Suppressor macrophage treated with lipopolysaccharide for 1 hour (primary cell): ENCODE measurements at places on chromosomes 12 and 14.

DNA sequence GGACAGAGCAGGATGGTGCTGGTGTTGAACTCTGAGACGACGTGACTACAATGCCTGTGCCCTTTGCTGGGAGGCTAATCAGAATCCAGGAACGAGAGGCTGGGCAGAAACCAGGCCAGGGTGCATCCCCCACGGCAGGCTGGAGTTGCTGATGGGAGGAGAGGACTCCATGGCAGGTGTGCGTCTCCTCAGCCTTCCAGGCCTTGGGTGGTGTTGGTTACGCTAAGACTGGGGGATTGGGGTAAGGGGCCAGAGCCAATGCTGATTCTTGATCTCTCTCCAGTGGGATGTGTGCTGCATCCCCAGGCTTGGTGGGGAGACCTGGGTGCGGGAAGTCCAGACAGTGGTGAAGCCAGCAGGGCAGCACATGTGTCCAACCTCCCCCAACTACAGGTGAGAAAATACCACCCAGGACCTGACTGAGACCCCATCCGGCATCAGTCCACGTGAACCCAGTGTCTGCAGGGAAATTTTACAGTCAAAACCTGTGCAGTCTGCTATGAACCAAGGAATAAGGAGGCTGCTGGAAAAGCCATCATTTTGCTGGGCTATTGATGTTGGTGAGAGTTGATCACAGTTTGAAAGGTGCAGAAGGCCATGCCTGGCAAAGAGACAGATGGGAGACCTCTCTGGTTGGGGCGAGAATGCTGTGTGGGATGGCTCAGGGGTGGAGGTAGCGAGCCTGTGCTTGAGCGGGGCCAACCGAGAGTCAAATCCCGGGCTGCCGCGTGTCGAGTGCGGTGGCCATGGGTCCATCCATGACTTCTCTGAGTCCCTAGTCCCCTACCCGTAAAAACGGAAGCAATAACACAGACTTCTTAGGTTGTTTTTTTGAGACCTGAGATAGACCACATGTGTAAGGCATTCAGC lies 89.8 kb downstream of the NTF3 start:
- DNase-seq: no peak

- DNase-seq: no peak
Measured at GRCh38 chr12:43148691-43149090, 403.3 kb downstream of the ADAMTS20 start.

DNA sequence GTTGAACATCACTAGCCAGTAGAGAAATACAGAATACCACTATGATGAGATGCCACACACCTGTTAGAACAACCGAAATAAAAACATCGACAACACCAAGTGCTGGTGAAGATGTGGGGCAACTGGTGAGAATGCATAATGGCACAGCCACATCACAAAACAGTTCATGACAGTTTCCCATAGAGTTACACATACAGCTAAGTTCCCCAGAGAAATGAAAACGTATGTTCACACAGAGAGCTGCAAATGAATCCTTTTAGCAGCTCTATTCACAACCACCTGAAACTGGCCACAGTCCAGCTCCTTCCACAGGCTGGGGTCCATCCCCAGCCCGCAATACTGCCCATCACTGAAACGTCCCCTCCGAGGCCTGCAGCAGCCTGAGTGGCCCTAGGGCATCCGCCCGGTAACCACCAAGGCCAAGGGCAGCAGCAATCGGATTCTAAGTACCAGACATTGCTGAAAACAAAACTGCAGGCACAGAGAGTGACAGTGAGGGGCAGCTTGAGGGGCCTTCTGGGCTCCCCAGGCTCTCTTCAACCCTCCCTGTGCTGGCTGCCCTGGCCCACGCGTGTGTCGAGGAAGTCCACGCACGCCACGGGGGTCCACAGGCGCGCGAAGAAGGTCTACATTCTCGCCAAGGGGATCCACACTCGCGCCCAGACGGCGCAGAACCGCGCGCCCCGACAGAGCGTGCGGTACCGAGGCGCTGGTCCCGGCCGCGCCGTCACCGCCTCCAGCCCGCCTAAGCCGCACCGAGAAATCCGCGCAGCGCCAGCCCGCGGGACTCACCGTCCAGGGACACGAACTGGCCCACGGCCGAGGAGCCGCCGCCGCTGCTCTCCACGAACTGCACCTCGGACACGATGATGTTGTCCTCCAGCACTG lies 903 bp downstream of the BRF1 start:
- no peak for DNase-seq

DNA sequence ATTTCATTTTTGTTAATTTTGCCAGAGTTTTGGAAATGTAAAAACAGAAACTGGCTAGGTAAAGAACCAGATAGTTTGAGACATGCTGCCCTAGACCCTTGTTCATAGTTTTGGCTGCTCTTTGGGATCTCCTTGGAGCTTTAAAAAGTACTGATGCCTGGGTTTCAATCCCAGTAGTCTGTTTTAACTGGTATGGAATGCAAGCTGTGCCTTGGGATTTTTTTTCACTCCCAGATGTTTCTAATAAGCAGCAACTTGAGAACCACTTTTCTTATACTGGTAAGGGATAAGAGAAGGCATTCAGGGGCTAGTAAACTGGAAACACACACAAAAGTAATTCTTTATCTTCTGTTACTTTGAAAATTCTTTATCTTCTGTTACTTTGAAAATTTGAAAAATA lies 18.8 kb downstream of the SLC35F4 start:
- DNase-seq: no peak

DNA sequence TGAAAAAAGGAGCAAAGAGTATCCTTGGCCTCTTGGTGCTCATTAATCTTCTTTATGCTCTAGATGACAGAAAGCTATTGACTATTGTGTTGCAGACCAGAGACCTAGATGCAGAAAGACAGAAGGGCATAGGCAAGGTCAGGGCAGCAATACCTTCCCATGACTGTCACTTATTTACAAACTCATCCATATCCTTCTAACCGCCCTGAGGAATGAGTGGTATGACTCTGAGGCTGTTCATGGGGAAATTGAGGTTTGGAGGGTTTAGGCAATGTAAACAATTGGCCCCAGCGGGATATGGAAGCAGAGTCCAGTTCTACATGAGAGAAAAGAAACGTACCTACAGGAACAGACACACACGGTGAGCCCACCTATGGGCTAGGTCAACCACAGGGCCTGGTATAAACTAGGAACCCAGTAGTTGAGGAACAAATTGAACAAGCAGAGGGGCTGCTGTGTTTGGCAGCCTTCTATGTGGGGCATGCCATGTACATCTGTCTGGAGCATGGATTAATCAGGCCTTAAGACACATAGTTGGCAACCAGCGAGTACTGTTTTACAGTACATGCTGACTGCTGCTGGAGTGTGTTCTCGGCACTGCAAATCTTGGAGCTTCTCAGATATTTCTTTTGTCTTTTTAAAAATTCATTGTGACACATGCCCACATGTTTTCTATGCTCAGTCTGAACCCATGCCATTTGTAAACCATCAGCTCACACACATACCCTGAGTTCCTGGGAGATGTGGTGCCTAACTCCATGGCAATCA lies 159.7 kb upstream of the NTF3 start:
- DNase-seq: no peak
